ENCODE measurements at places on chromosomes 2 and 18. TPM values are rescaled to one million over a fixed set of nuclear protein-coding genes. Genes with fewer than 3 reads are reported as not detected.

Gene C2orf78
- not detected for total RNA-seq

Gene PTPRM
- total RNA-seq, result 66.9 TPM

Gene AMER3
- total RNA-seq, result not detected

Gene EVX2
- total RNA-seq, result not detected

Gene CPLX4
- total RNA-seq, result not detected

Gene CNTNAP5
- not detected for total RNA-seq

Gene ANTXR1
- total RNA-seq, result 132 TPM
